ENCODE measurements at places on chromosomes 2 and 18.

GRCh38 chr2:145841973-145842372 is 1322.1 kb upstream of the ZEB2 start:
- peak; percentile 20 for DNase-seq

- no peak for DNase-seq
Observed at GRCh38 chr2:65802298-65802942, 370.0 kb upstream of the SPRED2 start.

- DNase-seq: peak; percentile 64
Observed at GRCh38 chr2:32168513-32168912, 2.8 kb downstream of the SLC30A6 start.

DNA sequence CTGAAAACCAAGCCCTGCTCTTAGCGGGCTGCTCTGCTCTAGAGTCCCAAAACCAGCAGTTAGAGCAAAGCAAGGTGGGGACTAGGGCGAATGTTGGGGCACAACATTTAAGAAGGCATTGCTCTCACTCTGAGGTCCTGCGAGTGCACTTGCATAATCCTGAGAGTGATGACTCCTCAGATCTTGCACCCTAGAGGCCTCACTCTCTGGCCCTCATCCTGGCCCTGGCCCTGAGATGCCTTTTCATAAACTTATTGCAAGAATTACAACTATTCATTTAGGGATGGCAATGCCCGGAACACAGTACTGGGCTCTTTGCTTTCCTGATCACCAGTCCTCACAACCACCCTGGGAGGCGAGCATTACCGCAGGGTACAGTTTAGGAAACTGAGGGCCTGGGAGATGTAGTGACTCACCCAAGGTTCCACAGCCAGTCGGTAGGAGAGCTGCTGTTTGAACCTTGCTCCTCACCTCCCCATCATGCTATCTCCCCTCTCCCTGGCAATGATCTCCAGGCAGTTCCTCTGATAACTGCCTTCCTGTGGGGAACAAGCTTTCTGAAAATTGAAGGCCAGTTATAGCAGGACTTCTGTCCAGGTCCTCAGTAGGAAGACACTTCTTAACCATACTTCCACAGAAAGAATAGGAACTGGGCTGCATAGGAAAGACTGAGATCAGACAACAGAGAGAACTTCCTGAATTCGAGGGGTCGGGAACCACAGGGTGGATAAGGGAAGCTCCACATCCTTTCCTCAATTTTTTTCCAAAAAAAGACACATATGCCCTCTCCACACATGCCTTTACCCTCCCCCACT is 91.3 kb downstream of the TNS1 start:
- DNase-seq: no peak

DNA sequence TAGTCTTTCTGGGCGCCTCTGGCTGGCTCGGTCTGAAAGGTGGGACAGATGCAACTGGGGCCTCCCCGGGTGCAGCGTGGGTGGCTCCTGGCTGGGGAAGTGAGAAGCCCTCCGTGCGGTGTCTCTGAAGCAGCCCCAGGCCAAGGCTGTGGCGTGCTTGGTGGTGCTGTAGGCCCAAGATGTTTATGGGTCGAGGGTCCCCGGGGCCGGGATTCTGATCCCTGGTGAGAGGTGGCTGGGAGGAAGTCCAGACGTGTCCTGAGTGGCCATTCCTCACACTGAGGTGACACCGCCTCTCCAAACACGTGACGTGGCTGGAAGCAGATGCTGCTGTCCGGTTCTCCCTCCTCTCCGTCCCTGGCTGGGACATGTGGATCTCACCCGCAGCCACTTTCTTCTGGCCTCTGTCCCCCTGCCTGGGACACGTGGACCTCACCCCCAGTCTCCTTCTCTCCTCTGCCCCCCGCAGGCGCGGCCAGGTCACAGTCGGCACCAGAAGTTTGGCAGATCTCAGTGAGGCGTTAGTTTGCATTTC is 12.6 kb downstream of the RTP5 start:
- DNase-seq: no peak

DNA sequence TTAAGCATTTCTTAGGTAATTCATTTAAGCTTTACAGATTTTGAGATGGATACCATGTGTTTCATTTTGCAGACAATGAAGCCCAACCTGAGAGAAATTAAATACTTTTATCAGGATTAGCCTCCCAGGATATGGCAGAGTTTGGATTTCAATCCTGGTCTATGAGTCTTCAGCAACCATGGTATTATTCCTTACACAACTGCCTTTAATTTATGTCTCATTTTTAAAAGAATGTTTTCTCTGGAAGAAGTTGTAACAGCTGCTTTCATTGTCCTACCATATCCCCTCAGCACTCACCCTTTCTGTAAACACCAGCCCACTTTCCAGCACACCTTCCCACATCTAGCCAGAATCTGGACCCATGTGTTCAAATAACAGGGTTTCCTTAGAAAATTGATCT is 863.7 kb upstream of the VRK2 start:
- no peak for DNase-seq

- peak; percentile 91 for DNase-seq
Observed at GRCh38 chr2:20179755-20180594, 45.0 kb downstream of the SDC1 start.

DNA sequence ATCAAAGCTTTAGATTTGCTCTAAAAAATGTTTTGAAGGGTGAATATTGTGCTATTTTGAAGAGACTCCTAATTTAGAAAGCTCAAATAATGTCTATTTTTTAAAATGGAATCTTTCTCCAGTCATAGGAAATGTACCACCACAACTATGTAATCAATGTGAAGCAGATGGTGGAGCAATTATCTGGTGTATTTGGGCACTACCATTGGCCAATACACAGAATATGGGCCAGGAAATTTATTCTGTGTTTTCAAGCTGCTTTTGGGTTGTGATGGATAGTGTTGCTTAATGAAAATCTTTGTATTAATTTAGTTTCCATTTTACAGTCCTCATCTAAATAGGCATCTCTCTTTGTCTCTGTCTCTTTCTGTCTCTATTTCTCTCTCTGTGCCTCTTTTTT is 17.1 kb upstream of the VWC2L start:
- no peak for DNase-seq
